Uterus (tissue), 4 donors: ENCODE measurements at places on chromosomes 4 and X. TPM values are rescaled to one million over a fixed set of nuclear protein-coding genes. Genes with fewer than 3 reads are reported as not detected.

DNA sequence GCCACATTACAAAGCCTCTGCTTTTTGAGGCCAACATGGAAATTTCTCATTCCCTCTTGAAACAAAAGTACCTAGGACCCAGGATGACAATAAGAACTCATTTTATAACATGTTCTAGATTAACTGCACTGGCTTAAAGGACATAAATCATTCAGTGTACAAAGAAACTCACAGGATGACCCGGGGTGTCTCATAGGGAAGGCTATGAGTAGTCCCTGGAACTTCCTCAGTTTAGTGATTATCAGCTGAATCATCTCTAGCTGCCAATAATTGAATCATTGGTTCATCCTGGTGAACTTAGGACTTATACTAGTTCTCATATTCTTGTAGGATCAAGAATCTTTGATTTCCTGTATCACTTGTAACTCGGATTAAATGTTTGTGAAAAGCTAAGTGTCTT is 95.8 kb upstream of the WDR1 start:
- no peak overlapping the region for H3K27ac ChIP-seq
- no peaks in the 10 kb centered on the region for H3K36me3 ChIP-seq
- no peaks in the 10 kb centered on the region for H3K27me3 ChIP-seq
- H3K4me1 ChIP-seq, result no peaks in the 10 kb centered on the region
- no peak for DNase-seq
- H3K4me3 ChIP-seq, result no peak overlapping the region

OTUD6A gene
- not detected for total RNA-seq

DNA sequence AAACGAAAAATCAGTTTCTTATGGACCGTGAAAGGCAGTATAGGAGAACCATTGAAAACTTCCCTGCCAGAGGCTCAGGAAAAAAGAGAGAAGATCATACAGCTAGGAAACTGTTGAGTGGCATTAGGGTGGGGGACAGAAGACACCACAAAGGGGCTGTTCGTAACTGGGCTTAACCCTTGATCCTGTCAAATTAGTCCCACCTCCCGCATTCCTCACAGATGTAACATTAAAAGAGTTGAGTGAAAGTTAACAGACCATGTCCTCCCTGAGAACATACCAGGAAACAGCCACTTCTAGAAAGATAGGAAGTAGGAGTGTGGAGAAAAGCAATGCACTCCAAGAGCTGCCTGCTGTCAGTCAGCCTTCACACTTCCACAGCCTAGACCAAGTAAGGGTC is 8.7 kb downstream of the SHROOM4 start:
- H3K36me3 ChIP-seq, result no peaks in the 10 kb centered on the region
- no peaks in the 10 kb centered on the region for H3K4me1 ChIP-seq
- DNase-seq, result no peak

DNA sequence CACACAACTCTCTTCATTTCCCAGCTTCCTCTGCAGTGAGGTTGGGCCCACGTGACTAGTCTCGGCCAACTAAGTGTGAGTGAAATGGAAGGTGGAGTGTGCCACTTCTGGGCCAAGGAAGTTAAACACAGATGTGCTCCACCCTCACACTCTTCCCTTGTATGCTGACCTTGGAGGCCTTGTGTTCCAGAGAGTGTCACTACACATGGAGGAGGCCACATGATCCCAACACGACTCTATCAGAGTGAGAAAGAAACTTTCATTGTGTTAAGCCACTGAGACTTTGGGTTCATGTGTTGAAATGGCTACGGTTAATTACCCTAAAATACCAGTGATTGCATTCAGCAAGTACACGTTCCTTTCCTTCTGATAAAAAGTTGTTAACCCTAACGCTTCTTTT is 55.1 kb downstream of the TBC1D9 start:
- H3K4me3 ChIP-seq, result no peak overlapping the region
- no peaks in the 10 kb centered on the region for H3K27me3 ChIP-seq
- no peaks in the 10 kb centered on the region for H3K4me1 ChIP-seq
- H3K27ac ChIP-seq, result no peak overlapping the region

DNA sequence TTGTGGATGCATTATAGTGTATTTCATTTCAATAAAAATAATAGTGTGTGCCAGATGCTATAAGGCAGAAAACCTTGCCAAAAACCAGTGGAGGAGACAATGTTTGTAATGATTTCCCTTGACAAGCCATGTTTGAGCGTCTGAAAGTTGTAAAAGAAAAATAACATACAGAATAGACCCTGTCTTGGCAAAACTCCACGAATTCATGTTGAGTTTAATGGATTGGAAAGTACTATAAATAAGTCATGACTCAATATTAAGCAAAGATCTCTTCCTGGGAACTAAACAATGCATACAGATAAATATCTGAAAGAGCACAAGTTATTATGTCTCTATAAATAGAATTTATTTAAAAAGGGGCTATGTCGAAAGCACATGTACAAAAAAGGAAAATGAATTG is 543.5 kb downstream of the GABRG1 start:
- H3K27ac ChIP-seq, result no peak overlapping the region
- H3K4me1 ChIP-seq, result no peaks in the 10 kb centered on the region
- no peaks in the 10 kb centered on the region for H3K27me3 ChIP-seq
- no peak for DNase-seq
- no peak overlapping the region for H3K4me3 ChIP-seq

POLN gene
- total RNA-seq, result 5.8 TPM

DNA sequence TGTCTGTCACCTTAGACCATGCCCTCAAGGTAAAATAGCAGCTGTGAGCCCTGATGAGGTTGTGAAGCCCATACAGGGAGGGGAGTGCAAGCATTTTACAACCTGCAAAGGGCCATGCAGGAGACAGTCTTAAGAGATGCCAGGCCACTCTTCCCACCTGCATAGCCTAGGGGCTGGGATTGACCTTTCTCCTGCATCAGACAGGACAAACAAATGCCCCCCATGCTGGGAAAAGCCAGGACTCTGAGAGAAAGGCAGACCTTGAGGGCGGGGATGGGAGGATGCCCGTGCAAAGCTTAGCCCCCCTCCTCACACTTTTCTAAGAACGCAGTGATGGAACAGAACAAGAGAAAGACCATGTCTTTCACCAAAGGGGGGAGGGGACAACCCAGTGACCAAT is 137.9 kb upstream of the MAMLD1 start:
- H3K4me3 ChIP-seq, result no peak overlapping the region
- DNase-seq, result no peak
- H3K27ac ChIP-seq, result no peak overlapping the region
- no peaks in the 10 kb centered on the region for H3K36me3 ChIP-seq
- no peaks in the 10 kb centered on the region for H3K4me1 ChIP-seq
- no peaks in the 10 kb centered on the region for H3K27me3 ChIP-seq

WDFY3 gene
- 131 TPM for total RNA-seq

DNA sequence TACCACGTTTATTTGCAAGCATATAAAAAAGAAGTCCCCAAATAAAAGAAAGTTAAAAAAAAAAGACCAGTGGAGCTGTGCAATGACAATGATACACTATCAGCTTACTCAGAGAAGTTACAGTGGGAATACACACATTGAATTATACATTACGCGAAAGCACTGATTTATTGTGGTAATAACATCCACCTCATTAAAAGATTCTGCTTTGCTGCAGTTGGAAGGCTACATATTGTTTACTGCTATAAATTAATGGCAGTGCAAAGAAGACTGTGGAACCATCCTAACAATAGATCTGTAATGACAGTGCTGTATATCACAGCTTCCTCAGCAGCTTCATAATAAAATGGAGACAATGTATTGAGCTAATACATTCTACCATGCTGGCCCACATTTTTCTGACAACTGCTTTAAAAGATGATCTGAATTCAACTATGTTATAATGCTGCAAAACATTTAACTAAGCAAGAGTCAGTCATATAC is 142.5 kb upstream of the MAB21L2 start:
- no peak overlapping the region for H3K27ac ChIP-seq
- H3K27me3 ChIP-seq, result no peaks in the 10 kb centered on the region
- H3K36me3 ChIP-seq, result no peaks in the 10 kb centered on the region

GRCh38 chrX:23008431-23009099 is 8.8 kb downstream of the DDX53 start:
- no peaks in the 10 kb centered on the region for H3K36me3 ChIP-seq
- no peak overlapping the region for H3K4me3 ChIP-seq
- no peaks in the 10 kb centered on the region for H3K27me3 ChIP-seq

DNA sequence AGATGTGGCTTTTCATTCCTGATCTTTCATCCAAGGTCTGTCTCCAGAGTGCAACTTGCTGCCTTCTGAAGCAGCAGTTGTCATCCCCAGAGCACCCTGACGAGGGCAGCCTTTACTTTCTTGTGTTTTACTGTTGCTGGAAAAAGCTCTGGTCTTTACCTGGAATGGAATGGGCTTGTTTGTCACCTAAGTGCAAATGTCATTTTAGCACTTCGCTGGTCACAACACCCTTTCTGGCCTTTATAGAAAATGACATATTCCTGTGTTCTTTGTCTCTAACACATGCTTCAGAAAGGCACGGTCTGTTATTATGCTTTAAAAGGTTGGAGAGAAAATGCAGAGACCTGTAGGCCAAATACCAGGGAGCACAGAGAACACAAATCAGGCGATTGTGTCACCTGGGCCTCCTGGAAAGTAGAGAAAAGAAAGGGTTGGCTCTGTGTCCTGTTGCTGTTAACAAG is 332.7 kb upstream of the IGFBP7 start:
- H3K27ac ChIP-seq, result no peak overlapping the region
- no peak overlapping the region for H3K4me3 ChIP-seq
- H3K36me3 ChIP-seq, result no peaks in the 10 kb centered on the region

DNA sequence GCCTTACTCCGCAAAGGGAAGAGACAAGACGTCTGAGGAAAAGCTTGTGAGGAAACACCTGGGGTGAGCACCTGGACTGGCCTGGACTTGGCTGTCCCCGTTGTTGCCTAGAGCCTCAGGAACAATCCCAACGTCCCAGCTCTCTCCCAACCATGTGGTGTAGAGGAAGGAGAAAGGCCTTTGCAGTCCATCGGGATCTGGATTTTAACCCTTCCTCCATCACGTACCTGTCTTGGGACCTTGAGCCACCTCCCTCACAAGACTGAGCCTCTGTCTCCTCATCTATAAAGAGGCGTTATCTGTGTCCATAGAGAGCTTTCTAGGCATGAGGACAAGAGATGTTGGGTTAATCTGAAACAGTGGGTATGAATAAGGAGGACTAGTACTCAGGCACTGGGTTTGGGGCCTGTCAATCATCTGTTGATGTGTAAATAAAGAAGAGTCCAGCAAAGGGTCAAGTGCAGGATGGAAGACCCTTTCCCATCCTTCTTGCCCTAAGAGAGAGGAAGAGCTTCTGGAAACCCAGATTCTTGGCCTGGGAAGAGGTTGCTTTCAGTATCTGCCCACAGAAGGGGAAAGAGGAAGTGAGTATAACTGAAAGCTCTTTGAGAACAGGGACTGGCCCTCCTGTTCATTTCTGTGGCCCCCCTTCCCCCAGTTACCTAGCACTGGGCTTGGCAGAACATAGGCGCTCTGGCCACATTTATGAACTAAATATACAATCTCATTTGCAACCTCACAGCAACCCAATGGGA is 137.1 kb downstream of the PJA1 start:
- no peak overlapping the region for H3K27ac ChIP-seq
- no peaks in the 10 kb centered on the region for H3K4me1 ChIP-seq
- no peaks in the 10 kb centered on the region for H3K27me3 ChIP-seq
- no peak overlapping the region for H3K4me3 ChIP-seq
- DNase-seq, result no peak

FAAH2 gene
- total RNA-seq, result not detected

VEGFC gene
- 3.8 TPM for total RNA-seq

CSAG1 gene
- total RNA-seq, result not detected

- no peak overlapping the region for H3K27ac ChIP-seq
- peak overlapping the region; percentile 15 for H3K4me3 ChIP-seq
- no peaks in the 10 kb centered on the region for H3K36me3 ChIP-seq
- H3K4me1 ChIP-seq, result no peaks in the 10 kb centered on the region
- no peaks in the 10 kb centered on the region for H3K27me3 ChIP-seq
- DNase-seq, result no peak
These were observed 1.8 kb downstream of the SLC38A5 start for GRCh38 chrX:48468247-48468671.

DNA sequence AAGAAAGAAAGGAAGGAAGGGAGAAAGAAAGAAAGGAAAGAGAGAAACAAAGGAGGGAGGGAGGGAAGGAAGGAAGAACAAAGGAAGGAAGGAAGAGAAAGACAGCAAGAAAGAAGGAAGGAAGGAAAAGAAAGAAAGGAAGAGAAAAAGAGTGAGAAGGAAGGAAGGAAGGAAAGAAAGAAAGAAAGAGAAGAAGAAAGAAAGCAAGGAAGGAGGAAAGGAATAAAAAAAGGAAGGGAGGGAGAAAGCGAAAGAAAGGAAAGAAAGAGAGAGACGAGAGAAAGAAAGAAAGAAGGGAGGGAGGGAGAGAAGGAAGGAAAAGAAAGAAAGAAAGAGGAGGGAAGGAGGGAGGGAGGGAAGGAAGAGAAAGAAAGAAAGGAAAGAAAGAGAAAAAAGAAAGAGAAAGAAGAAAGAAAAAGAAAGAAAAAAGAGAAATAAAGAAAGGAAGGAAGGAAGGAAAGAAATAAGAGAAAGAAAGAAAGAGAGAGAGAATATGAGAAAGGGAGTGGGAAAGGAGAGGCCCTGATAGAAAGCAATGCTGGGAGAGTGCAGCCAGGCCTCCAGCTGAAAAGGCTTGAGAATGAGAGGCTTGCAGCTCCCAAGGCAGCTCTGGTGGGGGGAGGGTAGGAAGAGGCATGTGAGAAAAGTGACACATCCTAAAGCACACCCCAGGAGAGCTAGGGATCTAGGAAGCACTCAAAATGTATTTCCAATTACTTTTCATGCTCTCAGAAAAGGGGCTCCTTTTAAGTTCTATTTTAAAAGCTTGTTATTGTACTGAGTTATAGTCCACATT is 134.0 kb upstream of the ZIC3 start:
- DNase-seq, result no peak
- no peaks in the 10 kb centered on the region for H3K36me3 ChIP-seq
- H3K27me3 ChIP-seq, result no peaks in the 10 kb centered on the region
- H3K4me3 ChIP-seq, result no peak overlapping the region
- no peaks in the 10 kb centered on the region for H3K4me1 ChIP-seq

AWAT2 gene
- not detected for total RNA-seq

CPLX1 gene
- 15.1 TPM for total RNA-seq

TLR10 gene
- total RNA-seq, result 2.0 TPM

HPSE gene
- total RNA-seq, result 1.3 TPM

- H3K36me3 ChIP-seq, result no peaks in the 10 kb centered on the region
- H3K4me1 ChIP-seq, result no peaks in the 10 kb centered on the region
- no peaks in the 10 kb centered on the region for H3K27me3 ChIP-seq
- no peak overlapping the region for H3K27ac ChIP-seq
- no peak for DNase-seq
These were observed 85.6 kb downstream of the THOC2 start for GRCh38 chrX:123647244-123647643.

DNA sequence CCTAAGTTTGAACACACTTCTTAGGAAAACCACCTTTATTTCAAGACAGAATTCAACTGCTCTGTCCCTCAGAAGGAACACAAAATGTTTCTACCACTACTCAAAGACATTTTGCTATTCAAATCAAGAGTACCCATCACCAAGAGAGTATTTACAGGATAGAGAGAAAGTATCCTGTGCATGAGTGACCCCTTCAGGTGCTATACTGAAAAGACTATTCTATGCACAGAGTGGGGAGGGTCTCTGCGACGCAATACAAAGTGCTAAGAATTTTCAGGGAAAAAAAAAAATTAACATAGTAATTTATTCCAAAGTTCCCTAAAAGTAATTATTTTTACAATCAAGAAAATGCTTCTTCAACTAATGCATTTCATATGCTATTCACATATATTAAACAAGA is 346.4 kb upstream of the FAM241A start:
- no peak overlapping the region for H3K27ac ChIP-seq
- H3K27me3 ChIP-seq, result no peaks in the 10 kb centered on the region
- no peak for DNase-seq
- no peaks in the 10 kb centered on the region for H3K4me1 ChIP-seq
- no peak overlapping the region for H3K4me3 ChIP-seq

SMARCA1 gene
- total RNA-seq, result 47.4 TPM
